ENCODE measurements at places on chromosomes 7 and 10.
A peak's percentile ranks its signal among the peaks of the same experiment; 100 is the strongest.

GRCh38 chr10:132170561-132171361, 16.0 kb upstream of the DPYSL4 start:
- DNase-seq = no peak

- peak; percentile 2 for DNase-seq
Measured at GRCh38 chr7:26865094-26865388, 651 bp upstream of the SKAP2 start.

DNA sequence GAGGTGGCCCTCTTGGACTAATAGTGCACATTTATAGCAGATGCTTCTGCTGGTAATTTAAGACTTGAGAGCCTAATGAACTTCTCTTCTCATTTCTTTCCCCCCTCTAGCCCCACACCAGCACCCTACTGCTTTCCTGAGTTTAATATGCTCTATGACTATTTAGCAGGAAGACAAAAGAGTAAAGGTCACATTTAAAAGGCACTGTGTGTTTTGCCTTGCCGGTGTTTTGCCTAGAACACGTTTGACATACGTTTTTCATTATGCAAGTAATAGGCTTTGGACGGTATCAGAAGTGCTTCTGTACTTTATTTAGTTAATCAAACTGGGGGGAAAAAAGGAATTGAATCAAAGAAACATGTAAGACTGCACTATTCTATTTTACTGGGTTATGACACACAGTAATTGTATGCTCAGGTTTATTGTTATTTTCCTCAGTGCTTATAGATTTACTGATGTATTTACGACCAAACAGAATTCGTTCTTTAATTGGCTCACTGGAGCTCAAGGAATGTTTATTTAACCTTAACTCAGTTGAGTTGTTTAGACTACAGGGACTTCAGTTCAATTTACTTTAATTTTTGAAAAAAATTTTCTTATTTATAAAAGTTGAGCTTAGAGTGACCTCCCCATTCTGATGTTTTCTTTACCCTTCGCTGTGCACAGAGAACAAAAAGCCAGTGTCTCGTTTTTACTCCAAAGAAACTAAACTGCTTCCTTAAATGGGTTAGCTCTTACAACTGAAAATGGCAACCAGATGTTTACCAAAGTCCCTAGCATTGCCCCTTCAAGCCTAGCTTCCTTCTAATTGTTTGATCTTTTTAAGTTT, 35.4 kb downstream of the CPED1 start:
- DNase-seq = no peak

- no peak for DNase-seq
Measured at GRCh38 chr7:12493407-12493806, 77.1 kb upstream of the SCIN start.

DNA sequence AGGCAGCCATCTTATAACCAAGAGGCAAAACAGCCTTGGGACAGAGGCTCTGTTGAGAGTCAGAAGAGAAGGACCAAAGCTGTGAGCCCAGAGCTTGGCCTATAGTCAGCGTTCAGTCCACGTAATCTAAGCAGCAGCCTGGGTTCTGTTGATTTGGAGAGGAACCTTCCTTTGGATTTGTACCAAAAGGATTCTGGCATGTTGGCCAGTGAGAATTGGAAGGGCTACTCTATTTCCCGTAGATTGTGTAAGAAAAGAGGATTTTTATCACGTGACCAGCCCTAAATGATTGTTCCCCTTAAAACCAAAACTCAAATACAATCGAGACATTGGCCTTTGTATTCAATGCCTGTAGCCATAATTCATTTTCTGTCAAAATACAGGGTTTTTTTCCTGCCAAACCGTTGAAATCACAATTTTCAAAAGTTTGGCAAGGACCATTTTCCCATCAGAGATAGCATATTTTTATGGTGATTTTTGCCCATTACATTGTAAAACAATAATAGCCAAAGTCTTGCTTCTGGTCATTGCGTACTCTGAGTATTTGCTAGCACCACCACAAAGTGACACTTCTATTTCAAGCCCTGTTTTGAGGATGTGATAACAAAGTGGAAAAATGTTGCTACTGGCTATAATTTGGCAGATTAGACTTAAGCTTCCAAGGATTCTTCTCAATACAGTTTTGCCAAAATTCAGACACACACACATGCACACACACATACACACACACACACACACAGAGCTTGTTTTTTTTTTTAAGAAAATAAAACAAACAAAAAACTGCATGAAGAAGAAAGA, 23.1 kb upstream of the BMPER start:
- no peak for DNase-seq

DNA sequence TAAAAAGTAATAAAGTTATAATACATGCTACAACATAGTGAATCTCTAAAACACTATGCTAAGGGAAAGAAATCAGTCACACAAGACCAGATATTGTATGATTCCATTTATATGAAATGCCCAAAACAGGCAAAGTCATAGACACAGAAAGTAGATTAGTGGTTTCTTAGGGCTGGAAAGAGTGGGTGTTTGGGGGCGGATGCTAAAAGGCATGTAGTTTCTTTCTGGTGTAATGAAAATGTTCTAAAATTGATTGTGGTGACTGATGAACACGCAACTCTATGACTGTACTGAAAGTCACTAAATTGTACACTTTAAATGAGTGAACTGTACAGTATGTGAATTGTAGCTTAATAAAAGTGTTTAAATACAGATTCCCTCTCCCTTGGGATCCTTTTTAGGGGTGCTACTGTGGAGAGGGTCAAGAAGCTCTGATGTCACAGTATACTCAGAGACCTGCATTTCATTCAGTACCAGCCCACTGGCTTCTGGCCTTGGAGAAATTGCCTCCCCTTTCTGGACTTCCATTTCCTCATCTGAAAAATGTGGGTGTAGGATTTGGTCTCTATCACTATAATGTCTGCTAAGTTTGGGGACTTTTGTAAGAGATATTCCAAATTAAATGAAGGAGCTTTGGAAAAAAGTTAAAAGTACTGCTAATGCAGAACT, 46.4 kb downstream of the AOAH start:
- no peak for DNase-seq

- no peak for DNase-seq
Measured at GRCh38 chr7:145737617-145738016, 379.0 kb upstream of the CNTNAP2 start.

- DNase-seq = no peak
Measured at GRCh38 chr7:158816271-158816670, 13.0 kb downstream of the ESYT2 start.
